ELF-1 (cell line): ENCODE measurements at places on chromosomes 13 and 19.
A peak's percentile ranks its signal among the peaks of the same experiment; 100 is the strongest.

DNA sequence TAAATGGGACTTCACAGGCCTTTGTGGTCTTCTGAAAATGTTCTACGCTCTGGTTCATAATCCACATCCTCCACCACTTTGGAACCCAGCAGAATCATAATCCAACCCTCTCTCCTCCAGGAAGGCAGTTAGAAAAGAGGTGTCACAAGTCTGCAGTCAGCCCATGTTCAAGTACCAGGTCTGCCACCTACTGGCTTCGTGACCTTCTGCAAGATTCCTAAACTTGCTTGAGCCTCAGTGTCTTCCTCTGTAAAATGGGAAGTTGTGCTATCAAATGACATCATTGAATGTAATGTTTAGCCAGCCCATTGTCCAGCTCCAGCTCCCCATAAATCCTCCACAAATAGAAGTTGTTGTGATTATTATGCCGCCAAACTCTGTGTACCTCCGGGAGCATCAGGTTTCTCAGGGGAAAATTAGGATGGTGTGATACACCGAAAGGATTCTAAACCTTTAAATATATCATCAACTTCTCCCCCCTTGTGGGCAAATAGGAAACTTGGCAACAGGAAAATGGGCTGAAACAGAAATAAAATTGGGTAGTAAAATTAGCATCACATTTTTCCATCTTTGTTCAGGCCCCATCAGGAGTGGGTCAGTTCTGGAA is 109.7 kb downstream of the NUFIP1 start:
- peak; percentile 28 for DNase-seq

GRCh38 chr13:98035373-98035772 is 81.9 kb downstream of the IPO5 start:
- no peak for DNase-seq

GRCh38 chr19:8615024-8615423 is 4.5 kb upstream of the ADAMTS10 start:
- DNase-seq, result no peak

DNA sequence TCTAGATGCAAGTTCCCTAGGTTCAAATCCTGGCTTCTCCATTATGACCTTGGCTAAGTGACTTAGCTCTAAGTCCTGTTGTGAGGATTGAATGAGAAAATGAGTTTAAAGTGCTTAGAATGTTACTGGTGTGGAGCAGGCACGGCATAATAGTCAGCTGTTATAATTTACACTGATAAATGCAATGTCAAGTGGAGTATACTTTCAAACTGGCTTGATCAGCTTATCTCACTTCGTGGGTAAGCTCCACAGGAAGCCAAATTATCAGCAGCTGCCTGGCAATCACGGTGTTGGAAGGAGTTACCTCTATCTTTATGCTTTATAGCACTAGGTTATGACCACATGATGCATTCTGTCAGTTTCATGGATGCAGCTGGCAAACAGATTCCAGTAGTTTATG is 272.8 kb downstream of the OLFM4 start:
- no peak for DNase-seq

- DNase-seq, result no peak
Measured at GRCh38 chr13:30025351-30025750, 174.9 kb upstream of the UBL3 start.

GRCh38 chr13:24222756-24223155 is 62.2 kb downstream of the SPATA13 start:
- DNase-seq, result no peak

DNA sequence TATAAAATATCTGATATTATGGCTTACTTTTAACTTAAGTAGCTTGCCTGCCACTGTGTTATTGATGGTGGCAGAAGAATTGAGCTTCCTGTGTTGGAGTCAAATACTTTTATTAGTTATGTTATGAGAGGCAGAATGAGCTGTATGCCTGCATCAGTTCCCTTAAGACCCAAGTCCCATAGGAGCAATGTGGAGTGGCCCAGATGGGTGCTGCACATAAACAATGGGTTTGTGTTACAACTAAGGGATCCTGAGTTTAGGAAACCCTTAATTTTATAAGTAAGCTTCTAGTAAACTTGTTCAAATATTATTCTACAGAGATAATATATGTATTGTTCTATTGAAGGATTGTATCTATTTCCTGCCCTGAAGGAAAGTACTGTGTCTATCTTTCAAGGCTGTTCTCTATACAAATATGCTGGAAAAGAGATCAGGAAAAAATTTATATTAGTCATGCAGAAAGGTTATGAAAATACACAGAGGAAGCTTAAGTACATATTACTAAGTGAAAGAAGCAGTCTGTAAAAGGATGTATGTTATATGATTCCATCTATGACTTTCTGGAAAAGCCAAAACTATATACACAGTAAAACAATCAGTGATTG is 2018.0 kb upstream of the PCDH20 start:
- DNase-seq, result no peak
